ENCODE measurements at places on chromosomes 5 and 9. TPM values are rescaled to one million over a fixed set of nuclear protein-coding genes. Genes with fewer than 3 reads are reported as not detected.

PCDH12 gene
- polyA plus RNA-seq: 3.3 TPM

DNA sequence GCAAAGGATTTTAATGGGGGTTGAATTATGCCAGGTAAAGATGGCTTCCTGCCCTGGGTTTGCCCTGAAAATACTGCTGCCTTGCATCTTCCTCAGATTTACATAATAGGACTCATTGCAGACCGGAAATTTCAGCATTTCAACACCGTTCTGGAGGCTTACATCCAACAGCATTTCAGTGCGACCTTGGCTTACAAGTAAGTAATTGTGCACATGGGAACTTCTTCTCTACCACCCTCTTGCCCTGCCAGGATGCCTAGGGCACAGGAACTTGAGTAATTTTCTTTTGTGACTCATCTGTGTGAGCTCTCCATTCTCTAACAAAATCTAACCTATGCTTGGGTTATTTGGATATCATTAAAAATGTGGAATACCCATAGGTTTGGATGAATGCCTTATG lies 80.2 kb downstream of the DOCK2 start:
- H3K27me3 ChIP-seq: no peaks in the 10 kb centered on the region
- peaks cover 19% of the 10 kb centered on the region for H3K4me1 ChIP-seq
- H3K27ac ChIP-seq: peak overlapping the region; percentile 22
- no peaks in the 10 kb centered on the region for H3K36me3 ChIP-seq
- H3K4me3 ChIP-seq: no peak overlapping the region
- peak; percentile 55 for DNase-seq

- H3K27me3 ChIP-seq: no peaks in the 10 kb centered on the region
- no peaks in the 10 kb centered on the region for H3K36me3 ChIP-seq
- no peak for DNase-seq
- H3K4me1 ChIP-seq: peaks cover 24% of the 10 kb centered on the region
- H3K27ac ChIP-seq: no peak overlapping the region
Observed at GRCh38 chr9:129835860-129836223, 584 bp downstream of the USP20 start.

- H3K27me3 ChIP-seq: no peaks in the 10 kb centered on the region
- H3K4me1 ChIP-seq: no peaks in the 10 kb centered on the region
- no peak for DNase-seq
Observed at GRCh38 chr9:86052556-86053468, 46.5 kb downstream of the GOLM1 start.

DNA sequence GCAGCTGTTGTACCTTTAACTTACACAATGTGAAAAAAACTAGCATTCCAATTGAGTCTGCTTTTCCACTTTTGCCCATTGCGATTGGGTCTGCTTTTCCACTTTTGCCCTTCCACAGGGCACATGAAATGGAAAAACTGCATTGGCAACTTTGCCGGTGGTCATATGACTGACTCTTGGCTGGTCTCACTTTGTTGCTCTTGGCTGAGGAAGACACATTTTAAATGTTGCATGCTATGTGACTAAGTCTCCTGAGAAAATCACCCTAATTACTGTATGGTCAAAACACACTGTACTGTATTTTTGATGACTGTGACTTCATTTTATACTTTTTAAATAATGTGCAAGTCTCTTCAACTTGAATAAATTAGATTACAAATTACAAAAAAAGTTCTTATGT lies 1.6 kb upstream of the OXCT1 start:
- H3K4me3 ChIP-seq: no peak overlapping the region
- H3K27me3 ChIP-seq: no peaks in the 10 kb centered on the region
- H3K27ac ChIP-seq: no peak overlapping the region
- no peaks in the 10 kb centered on the region for H3K36me3 ChIP-seq
- no peak for DNase-seq
- H3K4me1 ChIP-seq: peaks cover 15% of the 10 kb centered on the region

ADGRD2 gene
- 0.53 TPM for polyA plus RNA-seq

DNA sequence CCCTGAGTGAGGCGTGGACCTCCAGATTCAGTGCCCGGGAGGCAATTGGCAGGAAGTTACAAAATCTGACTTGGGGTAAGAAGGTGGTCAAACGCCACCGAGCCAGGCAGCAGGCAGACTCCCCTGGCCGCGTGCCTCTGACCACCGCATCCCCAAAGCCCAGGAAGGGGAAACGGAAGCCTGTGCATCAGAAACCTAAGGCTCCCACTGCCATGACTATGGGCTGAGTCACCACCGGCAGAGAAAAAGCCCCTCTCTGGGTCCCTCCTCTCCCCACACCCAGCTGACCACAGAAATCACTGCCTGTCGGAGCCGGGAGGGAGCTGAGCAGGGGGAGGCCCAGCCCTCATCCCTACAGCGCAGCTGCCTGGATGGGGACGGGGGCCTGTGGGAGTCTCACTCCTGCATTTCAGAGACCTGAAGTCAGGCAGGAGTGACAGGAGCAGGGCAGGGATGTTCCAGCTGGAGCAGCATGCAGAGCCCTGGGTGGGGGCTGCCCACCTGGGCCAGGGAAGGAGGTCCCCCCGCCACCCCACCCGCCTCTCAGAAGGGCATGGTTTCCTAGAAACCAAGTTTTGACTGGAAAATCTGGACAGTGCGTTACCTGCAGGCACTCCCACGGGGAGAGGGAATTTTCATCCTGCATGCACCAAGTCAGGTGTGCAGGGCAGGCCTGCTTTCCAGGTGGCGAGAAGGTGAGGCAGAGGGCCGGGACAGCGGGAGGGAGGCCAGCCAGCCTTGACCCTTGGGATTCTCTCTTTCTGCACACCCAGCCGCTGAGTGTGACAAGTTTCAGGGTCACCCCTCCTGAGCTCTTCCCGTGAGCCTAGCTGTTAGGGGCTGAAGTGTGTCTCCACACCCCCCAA lies 68.2 kb downstream of the LRSAM1 start:
- H3K36me3 ChIP-seq: no peaks in the 10 kb centered on the region
- H3K4me1 ChIP-seq: peaks cover 42% of the 10 kb centered on the region
- no peak overlapping the region for H3K4me3 ChIP-seq
- no peak overlapping the region for H3K27ac ChIP-seq
- no peaks in the 10 kb centered on the region for H3K27me3 ChIP-seq

SLIT3 gene
- polyA plus RNA-seq: 10.0 TPM

DNA sequence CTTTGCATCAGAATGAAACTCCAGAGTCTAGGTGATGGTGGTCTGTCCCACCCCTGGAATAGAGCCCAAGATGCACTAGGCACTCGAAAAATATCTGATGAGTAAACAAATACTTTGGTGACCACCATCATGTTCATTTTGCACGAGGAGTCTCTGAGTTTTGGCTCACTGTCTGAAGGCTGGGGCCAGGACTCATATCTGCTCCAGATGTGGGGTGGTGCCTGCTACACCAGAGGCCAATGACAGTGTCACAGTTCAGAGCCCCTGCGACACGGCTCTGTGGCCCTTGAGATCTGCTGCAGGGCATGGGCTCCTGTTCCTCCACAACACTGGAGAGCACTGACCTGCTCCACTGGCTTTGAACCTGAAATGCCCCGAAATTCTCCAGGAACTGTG lies 164.6 kb downstream of the ROR2 start:
- no peaks in the 10 kb centered on the region for H3K27me3 ChIP-seq
- no peaks in the 10 kb centered on the region for H3K36me3 ChIP-seq
- peak; percentile 4 for DNase-seq
- H3K4me3 ChIP-seq: no peak overlapping the region

DNA sequence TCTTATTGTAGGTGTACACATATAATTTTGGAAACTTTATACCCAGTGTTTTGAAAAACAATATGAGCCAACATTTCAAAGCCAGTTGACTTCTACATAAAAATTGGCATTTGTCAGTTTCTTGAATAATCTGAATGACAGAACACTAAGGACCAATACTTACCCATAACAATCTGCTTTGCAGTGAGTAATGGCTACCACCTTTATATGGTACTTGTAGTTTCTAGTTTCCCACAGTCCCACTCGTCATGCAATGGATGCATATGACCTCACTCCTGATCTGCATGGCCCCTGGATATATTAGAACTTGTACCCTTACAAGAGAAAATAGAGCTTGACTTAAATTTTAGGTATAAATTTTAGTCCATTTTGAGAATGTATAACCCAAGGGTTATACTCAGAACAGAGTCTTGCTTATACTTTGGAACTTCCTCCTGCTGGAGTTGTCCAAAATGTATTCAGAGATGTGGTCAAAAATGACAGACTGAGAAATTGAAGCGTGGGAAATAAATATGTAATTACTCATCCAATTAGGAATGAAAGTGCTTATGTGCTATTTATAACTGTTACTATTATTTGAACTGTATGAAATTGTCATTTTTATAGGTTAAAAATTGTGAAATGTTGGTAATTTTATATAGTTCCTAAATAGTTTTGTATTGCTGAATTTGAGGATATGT lies 19.5 kb downstream of the XRCC4 start:
- H3K27ac ChIP-seq: no peak overlapping the region
- no peaks in the 10 kb centered on the region for H3K4me1 ChIP-seq
- H3K4me3 ChIP-seq: no peak overlapping the region
- no peaks in the 10 kb centered on the region for H3K36me3 ChIP-seq
- H3K27me3 ChIP-seq: no peaks in the 10 kb centered on the region

- no peak overlapping the region for H3K27ac ChIP-seq
- H3K27me3 ChIP-seq: no peaks in the 10 kb centered on the region
- no peak overlapping the region for H3K4me3 ChIP-seq
- DNase-seq: no peak
- H3K36me3 ChIP-seq: no peaks in the 10 kb centered on the region
- H3K4me1 ChIP-seq: no peaks in the 10 kb centered on the region
Observed at GRCh38 chr5:128276537-128277216, 193.1 kb downstream of the SLC12A2 start.

RGS14 gene
- polyA plus RNA-seq: 19.8 TPM

GRCh38 chr9:77820293-77820954 lies 172.3 kb upstream of the GNA14 start:
- no peaks in the 10 kb centered on the region for H3K36me3 ChIP-seq
- no peaks in the 10 kb centered on the region for H3K27me3 ChIP-seq
- H3K27ac ChIP-seq: peak overlapping the region; percentile 66
- peak; percentile 42 for DNase-seq
- peaks cover 17% of the 10 kb centered on the region for H3K4me1 ChIP-seq

DNA sequence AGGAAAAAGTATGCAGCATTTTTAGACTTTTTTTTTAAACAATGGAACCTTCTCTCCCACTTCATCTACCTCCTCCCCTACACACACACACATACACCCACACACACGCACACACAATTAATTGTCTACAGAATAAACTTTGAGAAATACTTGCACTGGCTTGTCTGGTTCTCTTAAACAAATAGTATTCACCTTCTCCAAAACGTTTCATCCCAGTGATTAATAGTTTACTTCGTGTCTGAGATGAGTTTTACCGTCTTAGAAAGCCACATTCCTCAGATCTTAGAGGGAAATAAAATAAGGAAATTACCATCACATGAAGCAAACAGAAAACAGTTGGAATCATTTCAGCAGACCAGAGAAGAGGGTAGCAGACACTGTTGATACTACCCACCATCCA lies 570.6 kb upstream of the CLINT1 start:
- no peak overlapping the region for H3K4me3 ChIP-seq
- H3K36me3 ChIP-seq: no peaks in the 10 kb centered on the region
- H3K27me3 ChIP-seq: no peaks in the 10 kb centered on the region
- DNase-seq: no peak
- no peaks in the 10 kb centered on the region for H3K4me1 ChIP-seq
- H3K27ac ChIP-seq: no peak overlapping the region

- no peak overlapping the region for H3K4me3 ChIP-seq
- H3K27me3 ChIP-seq: no peaks in the 10 kb centered on the region
- DNase-seq: no peak
- peaks cover 25% of the 10 kb centered on the region for H3K4me1 ChIP-seq
- H3K36me3 ChIP-seq: no peaks in the 10 kb centered on the region
Observed at GRCh38 chr5:169580964-169581363, 2.6 kb upstream of the SPDL1 start.

DNA sequence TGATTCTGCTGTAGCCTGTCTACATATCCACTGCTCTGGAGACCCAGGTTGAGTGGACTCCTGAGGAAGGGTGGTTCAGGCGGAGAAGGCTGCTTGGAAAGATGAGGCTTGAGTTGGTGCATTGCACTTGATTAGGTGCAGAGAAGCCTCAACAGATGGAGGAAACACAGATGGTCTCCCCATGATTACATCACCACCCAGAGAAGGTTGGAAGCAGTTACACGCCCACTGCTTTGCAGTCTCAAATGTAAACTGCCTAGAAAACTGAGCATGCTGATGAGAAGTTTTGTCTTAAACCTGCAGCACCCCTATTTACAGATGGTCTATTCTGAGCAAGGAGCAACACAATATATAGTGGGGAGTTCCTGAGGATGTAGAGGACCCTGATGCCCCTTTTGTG lies 266.6 kb downstream of the PIK3R1 start:
- DNase-seq: no peak
- no peak overlapping the region for H3K4me3 ChIP-seq
- H3K36me3 ChIP-seq: no peaks in the 10 kb centered on the region
- H3K27me3 ChIP-seq: no peaks in the 10 kb centered on the region

DNA sequence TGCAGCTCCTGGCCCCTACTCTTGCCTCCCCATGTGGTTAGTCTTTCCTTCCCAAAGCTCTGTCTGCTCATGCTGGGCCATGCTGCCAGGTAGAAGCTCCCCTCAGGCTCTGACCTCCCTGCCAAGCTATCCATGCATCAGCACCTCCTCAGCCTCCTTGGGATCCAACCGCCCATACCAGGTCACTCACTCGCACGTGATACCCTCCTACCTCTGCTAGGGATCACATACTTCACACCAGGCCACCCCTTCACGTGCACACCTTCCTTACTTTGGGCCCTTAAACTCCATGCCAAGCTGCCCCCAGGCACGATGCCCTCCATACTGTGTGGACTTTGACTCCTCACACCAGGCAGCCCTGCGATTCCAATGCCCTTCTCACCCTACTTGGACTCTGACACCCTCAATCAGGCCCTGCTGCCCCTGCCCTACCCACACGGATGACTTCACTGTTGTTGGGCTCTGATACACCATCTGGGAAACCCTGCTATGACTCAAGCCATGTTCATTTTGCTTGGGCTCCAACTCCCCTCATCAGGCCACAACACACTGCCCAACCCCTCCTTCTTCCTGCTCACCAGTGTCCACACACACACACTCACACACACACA lies 34.1 kb downstream of the ZNF483 start:
- no peak for DNase-seq
- H3K27me3 ChIP-seq: no peaks in the 10 kb centered on the region
- no peak overlapping the region for H3K4me3 ChIP-seq
- no peaks in the 10 kb centered on the region for H3K4me1 ChIP-seq

DNA sequence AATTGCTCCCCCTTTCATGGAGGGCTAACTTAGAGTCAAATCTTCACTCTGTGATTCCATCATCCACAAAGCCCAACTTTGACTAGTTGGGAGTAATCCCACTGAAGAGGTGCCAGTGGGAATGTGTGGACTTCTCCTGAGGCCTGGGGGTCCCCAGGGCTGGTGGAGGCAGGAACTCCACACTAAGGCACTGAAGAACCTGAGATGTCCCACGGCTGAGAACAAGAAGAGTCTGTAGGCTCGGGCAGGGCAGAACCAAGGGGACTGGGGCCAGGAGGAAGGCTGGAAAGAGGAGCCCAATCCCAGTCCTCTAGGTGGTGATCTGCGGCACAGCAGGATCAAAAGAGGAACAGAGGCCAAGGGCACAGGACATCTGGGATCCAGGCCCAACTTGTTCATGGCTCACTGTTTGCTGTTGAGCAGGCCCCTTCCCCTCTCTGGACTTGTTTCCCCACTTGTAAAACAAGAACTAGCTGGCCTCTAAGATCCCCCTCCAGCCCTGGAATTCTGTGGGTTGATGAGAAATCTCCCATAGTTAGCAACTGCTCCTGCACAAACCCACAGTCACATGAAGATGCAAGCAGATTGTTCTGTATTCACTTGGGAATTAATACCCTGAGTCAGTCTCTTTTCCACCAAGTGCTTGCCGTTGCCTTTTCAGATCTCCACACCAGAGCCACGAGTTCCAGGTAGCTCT lies 32.7 kb upstream of the ALDH1B1 start:
- no peaks in the 10 kb centered on the region for H3K27me3 ChIP-seq
- H3K4me3 ChIP-seq: no peak overlapping the region
- no peak overlapping the region for H3K27ac ChIP-seq
- no peak for DNase-seq

CARD6 gene
- 9.9 TPM for polyA plus RNA-seq

PDCD1LG2 gene
- 0.40 TPM for polyA plus RNA-seq

Data from adrenal gland (tissue), 19 donors.